OCI-M1 (cell line): ENCODE measurements at places on chromosomes 7 and 10.

DNA sequence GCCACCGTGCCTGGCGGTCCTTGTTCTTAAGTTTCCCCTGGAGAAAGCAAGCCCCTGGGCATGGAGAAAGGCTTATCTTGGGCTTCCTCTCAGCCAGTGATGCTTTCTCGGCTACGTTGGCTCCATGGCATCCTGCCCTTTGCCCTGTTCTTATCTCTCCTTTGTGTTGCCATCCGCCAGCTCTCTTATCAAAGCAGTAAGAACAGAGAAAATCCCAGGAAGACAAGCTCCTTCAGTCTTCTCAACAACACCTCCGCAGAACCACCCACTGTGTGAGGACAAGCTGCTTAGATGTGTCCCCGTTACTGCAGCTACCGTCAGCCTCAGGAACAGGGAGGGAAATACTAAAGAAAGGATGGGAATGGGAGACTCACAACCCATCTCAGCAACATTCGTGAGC, 3.3 kb downstream of the PLEKHS1 start:
- DNase-seq = no peak

- DNase-seq = no peak
Measured at GRCh38 chr7:134690614-134691504, 44.2 kb downstream of the BPGM start.

GRCh38 chr10:126576336-126576735, 94.2 kb downstream of the C10orf90 start:
- DNase-seq = no peak

DNA sequence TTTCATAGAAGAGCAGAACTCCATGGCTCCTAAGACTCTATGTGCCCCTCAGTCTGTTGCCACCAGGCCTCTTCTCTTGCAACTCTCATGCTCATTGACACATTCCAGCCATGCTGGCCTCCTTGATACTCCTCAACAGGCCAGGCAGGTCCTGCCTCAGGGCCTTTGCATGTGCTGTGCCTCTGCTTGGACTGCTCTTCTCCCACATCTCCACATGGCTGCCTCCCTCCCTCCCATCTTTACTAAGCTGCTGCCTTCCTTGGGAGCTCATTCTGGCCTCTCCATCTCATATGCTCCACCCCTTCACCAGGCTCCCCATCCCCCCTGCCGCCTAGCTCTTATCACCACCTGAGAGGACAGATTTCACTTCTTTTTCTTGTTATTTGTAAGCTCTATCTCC, 103.8 kb upstream of the GPR26 start:
- no peak for DNase-seq

DNA sequence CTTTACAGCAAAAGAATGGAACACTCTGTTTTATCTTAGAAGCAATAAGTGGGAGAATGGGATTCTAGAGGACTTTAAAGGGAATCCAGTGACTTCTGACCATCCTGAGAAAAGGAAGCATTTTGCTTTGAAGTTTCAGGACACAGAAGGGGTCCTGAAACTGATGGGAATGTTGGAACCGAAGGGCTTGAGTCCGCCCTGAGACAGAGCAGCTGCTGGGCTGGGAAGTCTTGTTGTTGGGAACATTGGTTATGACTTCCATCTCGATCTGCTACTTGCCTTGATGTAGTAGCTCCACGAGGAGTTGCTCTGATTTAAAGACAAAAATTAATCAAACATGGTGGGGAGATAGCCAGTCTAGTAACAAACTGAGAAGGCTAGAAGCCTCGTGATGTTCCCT, 177.6 kb downstream of the JCAD start:
- DNase-seq = no peak

GRCh38 chr10:123549761-123550454, 116.2 kb upstream of the GPR26 start:
- no peak for DNase-seq

- peak; percentile 41 for DNase-seq
Measured at GRCh38 chr7:42886129-42886528, 25.7 kb downstream of the C7orf25 start.

GRCh38 chr7:48078470-48078869, 10.6 kb upstream of the UPP1 start:
- no peak for DNase-seq

DNA sequence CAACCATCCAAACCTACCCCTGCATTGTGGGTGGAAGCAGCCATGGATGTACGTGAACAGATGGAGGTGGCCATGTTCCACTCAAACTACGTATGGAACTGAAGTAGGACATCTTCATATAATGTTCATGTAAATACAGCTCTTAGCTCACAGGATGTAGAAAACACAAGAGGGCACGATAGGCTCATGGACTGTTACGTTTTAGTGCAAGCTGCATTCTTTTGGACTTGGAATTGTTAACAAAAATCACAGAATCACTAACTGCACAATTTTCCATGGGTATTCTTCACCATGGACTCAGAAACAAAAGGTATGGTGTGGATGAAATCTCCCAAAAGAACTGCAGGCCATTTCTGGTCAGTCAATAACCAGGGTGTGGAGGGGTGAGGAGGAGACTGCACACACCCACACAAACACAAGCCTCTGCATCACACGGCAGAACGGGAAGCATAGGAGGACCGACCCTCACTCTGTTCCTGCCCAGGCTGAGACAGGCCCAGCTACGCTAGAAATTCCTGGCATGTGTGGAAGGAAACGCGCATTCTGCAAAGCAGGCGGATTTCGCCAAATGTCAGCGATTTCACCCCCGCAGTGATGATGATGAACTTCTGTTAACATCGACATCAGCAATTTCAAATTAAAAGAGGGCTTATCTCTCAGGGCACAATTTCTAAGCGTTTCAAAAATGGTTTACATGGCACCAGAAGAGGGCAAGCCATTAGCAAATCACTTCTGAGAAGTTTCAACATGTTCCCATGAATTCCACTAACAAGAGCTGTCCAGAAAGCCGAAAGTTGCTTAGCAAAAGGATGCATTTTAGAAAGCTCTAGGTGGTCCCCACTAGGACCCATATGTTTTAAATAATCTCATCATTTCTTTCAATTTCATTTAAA, 149.0 kb downstream of the TNS3 start:
- no peak for DNase-seq

DNA sequence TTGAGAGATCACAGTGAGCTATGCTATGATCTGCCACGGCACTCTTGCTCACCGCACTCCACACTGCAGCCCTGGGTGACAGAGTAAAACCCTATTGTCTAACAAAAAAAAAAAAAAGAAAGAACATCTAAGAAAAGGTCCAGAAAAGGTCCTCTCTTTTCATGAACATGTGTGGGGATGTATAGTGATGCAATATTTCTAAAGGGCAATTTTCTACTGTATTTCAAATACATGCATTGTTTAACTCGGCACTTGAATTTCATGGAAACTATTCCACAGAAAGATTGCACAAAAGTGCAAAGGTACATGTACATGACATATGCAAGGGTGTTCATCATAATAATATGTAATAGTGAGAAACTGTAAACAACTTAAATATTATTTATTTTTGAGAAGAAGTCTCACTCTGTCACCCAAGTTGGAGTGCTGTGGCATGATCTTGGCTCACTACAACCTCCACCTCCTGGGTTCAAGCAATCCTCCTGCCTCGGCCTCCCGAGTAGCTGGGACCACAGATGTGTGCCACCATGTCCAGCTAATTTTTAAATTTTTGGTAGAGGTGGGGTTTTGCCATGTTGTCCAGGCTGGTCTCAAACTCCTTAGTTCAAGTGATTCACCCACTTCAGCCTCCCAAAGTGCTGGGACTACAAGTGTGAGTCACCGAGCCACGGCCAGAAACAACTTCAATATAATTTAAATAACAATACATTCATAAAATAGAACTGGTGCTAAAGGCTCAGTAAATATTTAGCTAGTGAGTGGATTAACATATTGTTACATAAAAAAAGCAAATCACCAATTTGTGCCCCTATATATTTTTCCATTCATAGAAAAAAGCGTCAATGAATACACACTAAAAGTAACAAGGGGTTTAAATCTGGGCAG, 1.3 kb upstream of the PPRC1 start:
- DNase-seq = no peak

DNA sequence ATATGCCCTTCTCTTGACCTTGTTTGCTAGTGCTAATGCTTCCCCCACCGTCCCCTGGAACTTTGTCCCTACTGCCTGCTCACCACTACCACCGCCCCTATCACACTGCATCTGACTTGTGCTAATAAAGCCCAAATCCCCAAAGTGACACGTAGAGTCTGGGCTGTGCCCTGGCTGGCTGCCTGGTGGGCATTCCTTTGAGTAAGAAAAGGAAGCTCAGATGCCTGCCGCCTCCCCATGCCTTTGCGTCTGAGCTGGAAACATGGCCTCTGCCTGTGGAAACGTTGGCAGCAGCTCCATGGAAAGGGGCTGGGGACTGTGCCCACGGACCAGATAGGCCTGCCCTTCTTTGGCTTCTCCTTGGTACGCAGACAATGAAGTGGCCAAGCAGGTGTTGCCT, 138.3 kb downstream of the CYP26A1 start:
- no peak for DNase-seq

DNA sequence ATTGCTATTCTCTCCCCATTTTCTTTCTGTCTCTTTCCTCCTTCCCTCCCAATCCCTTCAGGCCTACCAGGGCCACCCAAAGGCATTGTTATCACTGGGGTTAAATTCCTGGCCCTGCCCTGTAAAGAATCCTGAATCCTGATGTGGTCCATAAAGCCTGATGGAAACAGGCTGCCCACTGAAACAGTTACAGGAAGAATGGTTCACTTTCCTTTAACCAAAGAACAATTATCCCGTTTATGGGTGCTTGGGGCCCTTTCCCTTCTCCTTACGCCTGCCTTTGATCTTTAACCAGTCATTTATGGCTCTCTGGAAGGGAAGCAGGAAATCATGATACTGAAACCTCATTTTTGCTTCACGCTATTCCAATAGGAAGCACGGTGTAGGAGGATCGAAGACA, 273.1 kb upstream of the NEBL start:
- no peak for DNase-seq

DNA sequence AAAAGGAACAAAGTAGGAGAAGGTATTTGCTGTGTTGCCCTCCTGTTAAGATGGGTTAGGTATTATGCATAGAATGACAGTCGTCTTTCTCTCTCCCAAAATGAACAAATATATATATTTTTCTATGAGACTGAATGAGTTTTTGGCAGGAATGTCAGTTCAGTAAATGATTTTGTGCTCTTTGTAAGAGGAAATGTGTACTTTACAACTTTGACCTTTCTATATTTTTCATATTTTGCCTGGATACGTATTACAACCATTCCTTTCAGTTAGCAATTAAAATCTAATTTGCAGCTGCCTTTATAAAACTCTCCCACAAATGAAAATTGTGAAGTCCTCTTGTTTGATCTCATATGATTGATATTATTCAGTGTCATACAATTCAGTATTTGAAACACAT, 336.6 kb upstream of the MEOX2 start:
- DNase-seq = no peak

DNA sequence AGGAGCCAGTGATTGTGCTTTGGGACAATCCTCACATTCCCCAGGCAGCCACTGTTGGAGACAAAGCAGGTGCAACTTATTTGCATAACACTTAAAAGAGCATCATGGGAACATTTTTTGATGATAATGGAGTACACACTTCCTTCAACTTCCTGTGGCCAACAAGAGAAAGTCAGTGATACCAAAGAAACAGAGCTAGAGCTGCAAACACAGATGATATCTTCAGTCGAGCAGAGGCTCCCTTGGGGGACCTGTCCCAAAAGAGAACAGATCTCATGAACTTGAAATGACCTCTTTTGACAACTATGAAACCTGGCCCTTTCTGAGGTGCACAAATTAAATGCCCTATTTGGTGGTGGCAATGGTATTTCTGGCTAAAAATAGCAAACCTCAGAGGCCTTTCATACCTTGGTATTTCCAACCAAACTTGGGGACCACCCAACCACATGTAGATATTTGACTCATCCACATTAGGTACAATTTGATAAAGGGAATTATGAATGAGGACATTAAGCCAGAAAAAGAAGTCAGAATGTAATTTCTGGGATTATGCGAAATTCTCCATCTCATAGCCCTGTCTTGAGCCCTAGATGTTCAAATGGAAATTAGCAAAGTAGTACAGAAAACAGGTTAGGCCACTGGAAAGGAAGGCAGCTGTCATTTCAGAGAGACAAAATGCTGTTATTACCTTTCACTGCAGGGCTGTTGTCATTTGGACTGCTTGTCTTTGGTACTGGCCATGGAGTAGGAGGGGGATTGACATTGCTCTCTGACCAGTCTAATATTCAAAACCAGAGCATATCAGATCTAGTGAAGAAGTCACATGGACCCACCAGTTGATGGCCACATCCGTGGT, 146.2 kb downstream of the ICA1 start:
- no peak for DNase-seq

- peak; percentile 58 for DNase-seq
Measured at GRCh38 chr7:35424869-35425495, 171.1 kb upstream of the TBX20 start.

DNA sequence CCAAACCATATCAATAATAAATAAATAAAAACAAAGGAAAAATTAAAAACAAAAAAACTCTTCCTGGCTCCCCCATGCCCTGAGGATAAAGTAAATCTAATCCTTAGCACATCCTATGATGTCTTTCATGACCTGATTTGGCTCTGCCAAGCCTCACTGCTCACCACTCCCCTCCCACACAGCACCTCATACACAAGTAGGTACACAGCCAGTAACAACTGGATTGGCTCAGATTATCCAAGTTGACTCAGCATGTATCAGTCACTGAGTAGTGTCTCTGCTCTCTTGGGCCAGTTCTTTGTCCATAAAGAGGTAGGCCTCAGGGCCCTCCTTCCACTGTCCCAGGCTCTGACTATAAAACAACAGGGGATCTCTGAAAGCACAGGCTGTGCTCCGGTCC, 99.6 kb downstream of the STRA8 start:
- no peak for DNase-seq

- no peak for DNase-seq
Measured at GRCh38 chr10:102673236-102673818, 29.0 kb downstream of the TRIM8 start.

GRCh38 chr7:141649865-141650634, 51.9 kb downstream of the DENND11 start:
- peak; percentile 72 for DNase-seq

GRCh38 chr10:110650265-110650668, 6.1 kb downstream of the RBM20 start:
- peak; percentile 37 for DNase-seq

DNA sequence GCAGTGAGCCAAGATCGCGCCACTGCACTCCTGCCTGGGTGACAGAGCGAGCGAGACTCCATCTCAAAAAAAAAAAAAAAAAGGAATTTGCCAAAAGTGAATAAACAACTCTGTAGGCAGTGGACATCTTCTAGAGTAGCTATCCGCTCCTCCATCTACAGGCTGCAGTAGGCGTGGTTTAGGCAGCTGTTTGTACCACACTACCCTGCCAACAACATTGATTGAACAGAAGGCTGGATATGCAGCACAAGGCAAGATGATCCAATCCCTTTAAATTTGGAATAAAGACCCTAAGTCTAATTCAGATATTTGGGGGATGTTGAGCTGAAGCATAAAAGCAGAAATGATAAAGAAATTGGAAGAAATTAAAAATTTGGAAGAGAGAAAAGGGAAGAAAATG, 141.6 kb downstream of the TES start:
- DNase-seq = no peak

GRCh38 chr10:18179891-18180290, 39.7 kb downstream of the CACNB2 start:
- DNase-seq = no peak
